ENCODE measurements at places on chromosomes 6 and 20.
A peak's percentile ranks its signal among the peaks of the same experiment; 100 is the strongest.

DNA sequence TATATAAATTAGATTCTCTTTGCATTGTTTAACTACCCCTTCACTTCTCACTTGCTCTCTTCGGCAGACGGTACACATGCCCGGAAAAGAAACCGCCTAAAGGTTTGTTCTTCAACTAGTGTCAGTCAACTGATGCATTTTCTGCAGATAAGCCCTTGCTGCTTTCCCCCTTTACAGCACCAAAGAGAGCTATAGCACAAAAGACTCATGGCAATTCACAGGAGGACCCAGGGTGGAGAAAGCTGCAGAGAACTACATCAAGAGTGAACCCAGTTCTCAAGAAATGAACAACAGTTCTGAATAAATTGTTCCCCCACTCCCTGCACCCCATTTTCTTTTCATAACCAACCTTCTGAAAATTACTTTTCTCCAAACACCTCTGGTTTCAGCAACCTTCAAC, 8.9 kb downstream of the CD164 start:
- no peak for DNase-seq

- DNase-seq, result no peak
These were observed 13.0 kb downstream of the SERPINB6 start for GRCh38 chr6:2958331-2958711.

DNA sequence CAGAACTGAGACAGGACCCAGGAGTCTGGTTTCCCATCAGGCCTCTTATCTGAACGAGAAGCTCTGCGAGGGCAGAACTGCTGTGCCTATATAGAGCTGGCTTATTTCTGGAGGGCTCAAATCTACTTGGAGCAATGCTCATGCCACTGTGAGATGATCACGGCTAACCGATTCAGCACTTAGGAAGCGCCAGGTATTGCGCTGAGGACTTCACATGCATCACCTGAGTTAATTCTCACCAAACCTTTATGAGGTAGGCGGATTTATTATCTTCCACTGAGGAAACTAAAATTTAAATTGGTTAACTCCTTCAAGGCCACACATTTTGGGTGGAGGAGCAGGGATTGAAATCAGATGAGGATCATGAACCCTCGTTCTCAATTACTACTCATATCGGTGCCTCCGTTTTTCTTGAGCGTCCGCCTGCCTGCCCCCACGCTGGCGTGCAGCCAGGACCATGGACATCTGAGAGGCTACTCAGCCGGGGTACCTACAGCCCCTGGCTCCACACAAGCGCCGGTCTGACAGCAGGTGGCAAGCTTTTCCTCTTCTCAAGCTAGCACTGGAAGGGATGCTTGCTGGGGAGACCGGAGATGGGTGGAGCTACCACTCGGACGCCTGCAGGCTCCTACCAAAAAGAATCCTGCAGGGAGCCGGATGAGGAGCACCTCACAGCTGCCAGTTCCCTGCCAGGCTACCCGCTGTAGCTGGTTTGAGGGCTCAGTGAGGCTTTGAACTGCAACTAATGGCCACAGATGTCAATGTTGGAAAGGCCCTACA, 1.0 kb upstream of the PCIF1 start:
- DNase-seq, result peak; percentile 12

DNA sequence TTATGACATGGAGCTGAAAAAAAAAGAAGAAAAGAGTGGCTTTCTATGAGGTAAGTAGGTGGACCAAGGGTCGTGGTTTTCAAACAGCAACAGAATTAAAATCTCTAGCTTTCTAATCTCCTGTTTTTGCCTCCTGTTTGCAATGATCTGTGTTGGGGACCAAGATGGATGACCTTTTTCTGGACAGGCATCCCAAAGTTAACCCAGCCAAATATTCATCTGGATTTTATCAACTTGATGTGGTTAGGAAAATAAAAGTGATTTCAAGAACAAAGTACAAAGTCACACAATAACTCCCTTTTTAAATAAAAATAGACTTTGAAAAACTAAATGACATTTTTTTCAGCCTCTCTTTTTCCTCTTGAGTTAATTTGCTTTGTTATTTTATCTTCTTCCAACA, 282.1 kb upstream of the PRDM1 start:
- DNase-seq, result no peak

GRCh38 chr20:21125072-21125848, 622 bp upstream of the KIZ start:
- DNase-seq, result no peak

DNA sequence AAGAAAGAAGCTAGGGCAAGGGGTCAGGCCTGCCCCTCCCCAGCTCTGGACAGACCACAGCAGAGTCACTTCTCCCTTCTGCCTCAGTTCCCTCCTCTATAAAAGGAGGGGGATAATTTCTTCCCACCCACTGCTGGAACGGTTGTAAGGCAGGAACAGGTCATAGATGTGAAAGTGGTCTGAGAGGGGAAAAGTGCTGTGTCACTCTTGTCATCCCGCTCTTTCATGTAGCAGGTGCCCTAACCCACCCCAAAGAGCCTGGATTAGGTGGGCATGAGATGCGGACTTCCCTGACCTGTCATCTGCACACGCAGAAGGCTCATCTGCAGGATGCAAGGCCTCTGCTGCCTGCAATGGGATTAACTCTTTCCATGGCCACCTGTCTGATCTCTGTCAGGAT, 218.2 kb upstream of the LRFN2 start:
- DNase-seq, result no peak

- DNase-seq, result no peak
These were observed 81.6 kb upstream of the MC3R start for GRCh38 chr20:56166781-56167465.

- no peak for DNase-seq
These were observed 64.8 kb downstream of the SLC22A3 start for GRCh38 chr6:160412993-160413392.

DNA sequence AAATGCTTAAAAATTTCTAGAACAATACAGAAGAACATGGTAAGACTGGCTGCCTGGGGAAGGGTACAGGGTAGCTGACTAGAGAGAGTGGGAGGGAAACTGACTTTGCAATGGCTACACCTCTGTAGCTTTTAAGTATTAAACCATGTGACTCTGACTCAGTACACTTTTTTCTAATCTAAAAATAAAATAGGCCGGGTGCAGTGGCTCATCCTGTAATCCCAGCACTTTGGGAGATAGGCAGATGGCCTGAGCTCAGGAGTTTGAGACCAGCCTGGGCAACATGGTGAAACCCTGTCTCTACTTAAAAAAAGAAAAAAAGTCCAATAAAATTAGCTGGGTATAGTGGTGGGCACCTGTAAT, 18.5 kb downstream of the ATP9A start:
- no peak for DNase-seq

DNA sequence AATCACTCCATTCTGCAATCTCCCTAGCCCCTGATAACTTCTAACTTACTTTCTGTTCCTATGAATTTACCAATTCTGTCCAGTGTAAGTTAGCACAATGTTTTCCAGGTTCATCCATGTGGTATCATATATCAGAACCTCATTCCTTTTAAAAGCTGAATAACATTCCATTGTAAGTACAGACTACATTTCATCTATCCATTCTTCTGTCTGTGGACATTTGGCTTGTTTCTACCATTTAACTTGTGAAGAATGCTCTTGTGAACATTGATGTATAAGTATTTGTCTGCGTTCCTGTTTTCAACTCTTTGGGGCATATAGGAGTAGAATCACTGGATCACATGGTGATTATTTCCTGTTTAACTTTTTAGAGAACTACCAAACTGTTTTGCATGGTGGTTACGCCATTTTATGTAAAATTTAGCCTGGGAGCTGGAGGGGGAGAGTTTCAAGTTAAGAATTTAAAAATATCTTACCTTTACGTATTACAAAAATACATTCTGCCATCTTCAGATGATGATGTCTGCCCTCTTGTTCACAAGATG, 156.5 kb downstream of the BTBD3 start:
- no peak for DNase-seq

- DNase-seq, result no peak
These were observed 261.7 kb downstream of the SAMD5 start for GRCh38 chr6:147770221-147770620.

DNA sequence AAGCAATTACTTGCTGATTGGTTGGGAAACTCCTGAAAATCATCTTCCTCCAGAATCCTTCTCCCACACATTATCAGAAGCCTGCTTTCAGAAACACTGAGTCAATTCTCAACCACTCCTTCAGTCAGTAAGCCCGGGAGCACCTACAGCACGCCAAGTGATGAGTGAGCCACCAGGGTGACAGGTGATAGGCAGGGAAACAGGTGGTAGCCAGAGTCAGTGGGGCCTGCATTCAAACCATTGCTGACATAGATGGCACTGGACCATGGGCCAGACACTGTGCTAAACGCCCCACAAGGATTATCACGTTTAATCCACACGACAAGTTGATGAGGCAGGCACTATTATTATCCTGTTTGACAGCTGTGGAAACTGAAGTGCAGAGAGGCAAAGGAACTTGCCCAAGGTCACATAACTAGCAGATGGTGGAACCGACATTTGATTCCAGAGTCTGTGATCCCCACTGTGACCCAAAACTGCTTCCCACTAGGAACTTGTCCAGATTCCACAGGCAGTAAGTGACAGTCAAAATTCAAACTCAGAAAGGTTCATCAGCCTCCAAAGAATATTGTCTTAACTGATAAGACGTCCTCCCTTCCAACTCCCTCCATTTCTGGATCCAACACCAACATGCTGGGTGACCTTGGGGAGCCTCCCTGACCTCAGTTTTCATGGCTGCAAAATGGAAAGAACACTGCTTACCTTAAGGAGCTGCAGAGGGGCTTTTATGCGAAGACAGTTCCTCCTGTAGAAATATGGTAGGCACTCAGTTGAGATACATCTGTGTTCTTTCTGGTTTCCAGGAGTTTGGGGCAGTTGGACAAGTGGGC, 23.9 kb upstream of the TOP1 start:
- no peak for DNase-seq

DNA sequence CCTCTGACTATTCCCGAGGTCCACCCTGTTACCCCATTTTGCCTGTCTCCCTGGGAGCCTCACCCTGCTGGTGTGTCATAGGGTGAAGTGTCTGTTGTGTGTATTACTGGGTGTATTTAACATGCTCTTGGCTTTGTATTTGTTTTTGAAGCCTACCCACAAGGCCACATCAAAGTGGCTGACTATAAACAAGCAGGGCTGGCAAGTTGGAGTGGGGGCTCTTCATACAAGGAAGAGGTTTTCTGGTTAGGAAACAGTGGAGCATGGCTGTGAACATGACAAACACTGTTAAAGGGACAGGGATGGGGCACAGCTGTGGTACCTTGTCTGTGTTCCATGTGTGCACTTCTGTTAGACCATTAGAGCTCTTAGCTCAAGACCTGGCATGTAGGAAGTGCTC, 26.3 kb downstream of the HECA start:
- peak; percentile 62 for DNase-seq

GRCh38 chr20:1150218-1150617, 31.8 kb downstream of the PSMF1 start:
- DNase-seq, result no peak

GRCh38 chr20:52204136-52204535, 12.6 kb upstream of the ZFP64 start:
- DNase-seq, result no peak

DNA sequence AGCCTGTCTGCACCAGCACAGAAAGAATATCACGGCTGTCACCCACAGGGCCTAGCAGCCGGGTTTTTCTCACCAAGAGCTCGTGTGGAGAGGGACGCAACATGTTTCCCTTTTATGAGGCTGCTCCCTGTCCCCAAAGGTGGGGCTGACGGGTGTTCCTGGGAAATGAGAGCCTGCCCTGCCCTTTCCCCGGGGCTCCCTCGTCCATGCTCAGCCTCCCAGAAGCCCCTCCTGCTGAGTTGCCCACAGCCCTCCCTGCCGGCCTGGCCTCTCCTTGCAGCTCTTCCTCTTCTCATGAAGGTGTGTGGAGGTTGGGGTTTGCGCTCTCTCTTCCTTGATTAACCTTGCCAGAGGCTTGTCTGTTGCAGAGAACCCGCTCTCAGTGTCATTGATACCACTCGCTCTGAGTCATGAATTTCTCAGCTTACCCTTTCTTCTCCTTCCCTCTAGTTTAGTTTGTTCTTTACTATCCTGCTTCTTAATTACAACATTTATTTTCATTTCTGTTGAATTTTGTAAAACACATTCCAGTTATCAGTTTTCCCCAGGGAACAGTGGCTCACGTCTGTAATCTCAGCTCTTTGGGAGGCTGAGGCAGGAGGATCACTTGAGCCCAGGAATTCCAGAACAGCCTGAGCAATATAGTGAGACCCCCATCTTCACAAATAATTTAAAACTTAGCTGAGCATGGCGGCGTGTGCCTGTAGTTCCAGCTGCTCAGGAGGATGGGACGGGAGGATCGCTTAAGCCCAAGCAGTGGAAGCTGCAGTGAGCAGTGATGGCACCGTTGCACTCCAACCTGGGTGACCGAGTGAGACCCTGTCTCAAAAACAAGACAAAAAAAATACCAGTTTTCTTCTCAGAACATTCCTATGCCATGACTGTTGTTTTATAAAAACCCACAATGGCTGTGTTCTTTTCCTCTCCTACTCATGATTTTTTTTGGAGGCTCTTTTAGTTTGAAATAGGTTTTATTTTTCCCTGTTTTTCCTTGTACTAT, 103.8 kb downstream of the TMEM242 start:
- DNase-seq, result no peak

GRCh38 chr20:6213311-6213710, 90.5 kb upstream of the FERMT1 start:
- no peak for DNase-seq

DNA sequence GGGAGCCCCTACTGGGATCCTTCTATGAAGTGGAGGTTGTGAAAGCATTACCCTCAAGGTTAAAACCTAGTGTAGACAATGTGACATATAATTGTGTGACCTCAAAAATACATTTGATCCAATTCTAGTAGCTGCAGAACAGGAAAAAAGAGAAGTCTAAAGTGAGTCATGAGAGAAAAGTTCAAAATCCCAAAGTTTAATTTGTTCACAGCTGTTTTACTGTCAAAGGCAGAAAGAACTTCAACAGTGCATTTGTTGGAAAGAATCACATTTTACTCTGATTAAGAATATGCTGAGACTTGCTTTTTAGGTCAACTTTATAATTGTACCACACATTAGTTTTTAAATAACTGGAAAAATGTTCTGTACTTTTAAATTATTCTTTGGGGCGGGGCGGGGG, 1027.4 kb upstream of the FLRT3 start:
- DNase-seq, result no peak

DNA sequence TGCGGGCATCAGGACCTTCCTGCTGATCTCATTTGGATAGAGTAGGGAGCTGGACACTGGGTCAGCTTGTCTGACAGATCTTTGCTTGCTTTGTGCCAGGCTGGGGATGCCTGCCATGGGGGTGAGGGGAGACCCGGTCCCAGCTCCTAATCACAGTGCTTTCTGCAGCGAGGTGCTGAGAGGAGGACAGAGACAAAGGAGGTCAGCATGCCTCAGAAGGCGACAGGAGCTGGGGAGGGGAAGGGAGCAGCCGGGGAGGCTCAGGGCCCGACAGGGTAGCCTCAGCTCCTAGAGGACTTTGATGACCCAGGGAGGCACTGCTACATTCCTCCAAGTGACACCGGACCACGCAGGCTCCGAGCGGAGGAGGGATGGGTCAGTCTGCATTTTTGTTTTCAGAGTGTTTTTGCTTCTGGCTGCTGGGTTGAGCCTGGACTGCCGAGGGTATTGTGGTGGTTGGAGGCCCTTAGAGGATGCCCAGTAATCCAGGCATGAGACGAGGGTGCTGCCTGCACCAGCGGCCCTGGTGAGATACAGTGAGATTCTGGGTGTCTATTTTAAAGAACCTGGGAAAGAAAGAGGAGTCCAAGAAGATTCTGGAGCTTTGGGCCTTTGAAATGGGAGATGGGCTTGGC, 7.8 kb downstream of the RBM38 start:
- no peak for DNase-seq

- DNase-seq, result no peak
These were observed 138.8 kb downstream of the TFAP2A start for GRCh38 chr6:10276106-10276505.

GRCh38 chr20:61271312-61272231, 19.5 kb downstream of the CDH4 start:
- no peak for DNase-seq

GRCh38 chr6:94468830-94469229, 1049.5 kb upstream of the EPHA7 start:
- no peak for DNase-seq
